Progenitor cell of endocrine pancreas (in vitro differentiated cells): ENCODE measurements at places on chromosomes 5 and 9.

DNA sequence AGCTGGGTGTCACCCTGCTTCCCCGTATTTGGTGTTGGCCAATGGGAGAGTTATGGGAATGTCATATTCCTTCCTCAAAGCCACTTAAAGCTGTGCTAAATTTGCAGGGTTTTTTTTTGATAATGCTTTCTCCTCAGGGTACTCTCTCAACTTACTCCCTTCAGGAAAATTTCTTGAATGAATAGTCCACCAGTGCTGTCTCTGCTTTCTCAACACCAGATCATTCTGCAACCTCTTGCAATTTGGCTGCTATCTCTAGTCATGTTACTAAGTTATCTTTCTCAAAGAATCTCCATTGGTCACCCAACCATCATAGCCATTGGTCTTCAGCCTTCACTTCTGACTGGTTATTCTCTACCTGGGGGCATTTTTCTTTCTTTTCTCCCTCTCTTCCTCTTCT lies 13.4 kb upstream of the TNFAIP8 start:
- no peak for DNase-seq

DNA sequence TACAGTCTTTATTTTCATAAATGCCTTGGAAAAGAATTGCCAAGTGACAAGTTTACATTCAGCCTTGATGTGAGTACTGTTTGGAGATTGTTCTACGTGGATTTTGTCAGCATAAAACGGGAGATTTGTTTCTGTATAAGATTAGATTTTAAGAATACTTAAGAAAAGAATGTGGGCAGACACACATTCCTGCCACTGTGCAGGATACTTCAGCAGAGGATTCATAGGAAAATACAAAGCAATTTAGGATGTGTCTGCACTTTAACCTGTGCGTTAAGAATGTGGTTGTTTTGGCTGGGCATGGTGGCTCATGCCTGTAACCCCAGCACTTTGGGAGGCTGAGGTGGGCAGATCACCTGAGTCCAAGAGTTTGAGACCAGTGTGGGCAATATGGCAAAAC lies 37.2 kb downstream of the GPR107 start:
- no peak for DNase-seq

GRCh38 chr9:98191181-98191608 lies 1.2 kb downstream of the CORO2A start:
- DNase-seq, result no peak

DNA sequence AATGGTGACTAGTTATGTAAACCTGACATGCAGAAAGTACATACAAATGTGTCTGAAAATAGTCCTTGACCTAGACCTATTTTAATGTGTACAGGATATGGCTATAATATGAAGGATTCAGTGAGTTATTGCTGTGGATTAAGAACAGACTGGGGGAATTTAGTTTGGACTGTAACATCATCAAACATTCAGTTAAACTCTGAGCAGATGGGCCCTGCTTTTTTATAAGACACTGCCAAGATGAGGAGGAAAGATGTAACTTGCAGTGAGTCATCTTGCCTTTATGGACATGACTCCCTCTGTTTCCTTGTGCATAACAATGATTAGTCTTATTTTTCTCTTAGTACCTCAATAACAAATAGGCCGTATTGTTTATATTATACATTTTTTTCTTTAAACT lies 12.2 kb downstream of the PPP3R2 start:
- no peak for DNase-seq

DNA sequence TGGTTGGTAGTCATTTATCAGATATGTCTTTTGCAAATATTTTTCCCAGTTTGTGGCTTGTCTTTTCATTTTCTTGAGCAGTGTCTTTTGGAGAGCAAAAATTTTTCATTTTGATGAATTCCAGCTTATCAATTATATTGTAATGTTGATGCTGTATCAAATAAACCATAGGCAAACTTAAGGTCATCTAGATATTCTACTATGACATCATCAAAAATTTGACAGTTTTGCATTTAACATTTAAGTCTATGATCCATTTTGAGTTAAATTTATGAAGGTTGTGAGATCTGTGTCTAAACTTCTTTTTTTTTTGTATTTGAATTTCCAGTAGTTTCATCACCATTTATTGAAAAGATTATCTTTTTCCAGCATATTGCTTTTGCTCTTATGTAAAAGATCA lies 505.5 kb upstream of the COX7C start:
- DNase-seq, result no peak

DNA sequence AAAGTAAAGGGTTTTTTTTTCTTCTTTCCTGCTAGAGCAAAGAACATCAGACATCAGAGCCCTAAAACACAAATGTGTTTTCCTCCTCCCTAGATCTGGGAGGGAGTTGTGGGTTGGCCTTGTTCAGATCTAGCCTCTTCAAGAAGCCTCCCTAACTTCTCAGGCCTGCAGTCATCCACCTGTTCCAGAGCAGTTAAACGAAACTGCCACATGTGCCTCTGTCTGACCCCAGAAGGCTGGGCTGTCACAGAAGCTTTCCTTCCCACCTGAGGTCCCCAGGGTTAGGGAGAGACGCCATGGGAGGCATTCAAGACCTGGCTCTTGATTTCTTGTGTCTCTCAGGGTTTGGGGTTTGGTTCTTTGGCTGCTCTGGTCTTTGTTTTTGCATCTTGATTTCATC lies 87.0 kb downstream of the DAB2IP start:
- DNase-seq, result no peak
